ENCODE measurements at places on chromosomes 11 and 22.

DNA sequence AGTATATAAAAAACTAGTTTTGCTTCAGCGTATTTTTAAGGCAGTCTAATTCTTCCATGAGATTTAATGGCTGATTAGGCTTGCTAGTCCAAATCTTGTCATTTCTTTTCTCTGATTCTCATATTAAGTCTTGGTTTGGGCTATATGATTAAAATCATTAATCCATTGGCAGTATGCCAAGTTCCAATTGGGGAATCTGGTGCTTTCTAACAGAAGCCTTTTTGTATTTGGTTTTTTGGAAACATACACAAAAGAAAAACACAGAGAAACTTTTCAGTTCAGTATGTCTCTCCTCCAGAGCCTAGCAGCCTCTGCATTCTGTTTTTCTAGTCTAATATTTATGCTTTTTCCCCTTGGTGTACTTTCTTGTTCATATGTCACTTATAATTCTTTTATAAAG is 37.9 kb downstream of the SWAP70 start:
- DNase-seq = peak; percentile 25

DNA sequence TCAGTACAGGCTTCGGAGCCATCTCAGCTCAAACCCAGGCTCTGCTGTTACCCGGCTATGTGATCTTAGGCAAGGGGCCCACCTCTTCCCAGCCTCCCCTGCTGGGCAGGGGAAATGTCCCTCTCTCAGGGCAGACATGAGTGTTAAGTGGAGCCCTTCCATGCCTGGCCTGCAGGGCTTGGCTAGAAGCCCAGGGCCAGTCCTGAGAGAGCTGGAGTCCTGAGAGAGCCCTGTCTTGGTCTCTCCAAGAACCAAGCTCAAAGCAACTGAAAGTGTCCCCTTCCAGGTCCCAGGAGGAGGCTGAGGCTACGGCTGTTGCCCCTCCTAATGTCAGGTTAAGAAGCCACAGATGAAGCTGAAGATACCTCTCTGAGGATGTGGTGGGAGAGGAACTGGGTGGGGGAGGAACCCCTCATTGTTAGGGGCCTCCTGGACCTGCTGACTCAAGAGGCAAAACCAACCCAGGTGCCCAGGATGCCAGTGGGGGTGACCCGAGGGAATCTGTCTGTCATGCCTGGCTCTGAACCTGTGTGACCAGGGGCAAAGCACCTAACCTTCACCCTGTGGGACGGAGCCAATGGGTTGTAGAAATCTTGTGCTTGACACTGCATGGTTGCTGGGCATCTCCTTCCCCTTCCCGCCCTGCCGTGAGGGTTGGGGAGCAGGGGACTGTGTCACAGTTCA is 4.2 kb downstream of the ZP1 start:
- DNase-seq = no peak

DNA sequence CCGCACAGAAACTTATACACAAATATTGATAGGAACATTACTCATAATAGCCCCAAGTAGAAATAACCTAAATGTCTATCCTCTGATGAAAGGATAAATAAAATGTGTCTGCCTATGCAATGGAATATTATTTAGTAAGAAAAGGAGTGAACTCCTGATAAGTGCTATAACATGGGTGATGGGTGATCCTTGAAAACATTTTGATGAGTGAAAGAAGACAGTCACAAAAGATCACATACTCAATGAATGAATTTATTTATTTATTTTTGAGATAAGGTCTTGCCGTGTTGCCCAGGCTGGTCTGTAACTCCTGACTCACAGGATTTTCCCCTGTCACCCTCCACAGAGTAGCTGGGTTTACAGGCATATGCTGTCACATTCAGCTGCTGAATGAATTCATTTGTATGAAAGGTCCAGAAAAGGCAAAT is 17.3 kb downstream of the RNF121 start:
- no peak for DNase-seq

- peak; percentile 77 for DNase-seq
Measured at GRCh38 chr11:79440571-79441460, at the start of gene TENM4. TENM4 (minus strand) TSS chr11:79441030; CDS start chr11:79069944, 371,086 bp downstream.

GRCh38 chr11:94325681-94326080 is 21.3 kb downstream of the IZUMO1R start:
- no peak for DNase-seq

- DNase-seq = no peak
Measured at GRCh38 chr11:64755681-64756361, 4.0 kb downstream of the PYGM start.

DNA sequence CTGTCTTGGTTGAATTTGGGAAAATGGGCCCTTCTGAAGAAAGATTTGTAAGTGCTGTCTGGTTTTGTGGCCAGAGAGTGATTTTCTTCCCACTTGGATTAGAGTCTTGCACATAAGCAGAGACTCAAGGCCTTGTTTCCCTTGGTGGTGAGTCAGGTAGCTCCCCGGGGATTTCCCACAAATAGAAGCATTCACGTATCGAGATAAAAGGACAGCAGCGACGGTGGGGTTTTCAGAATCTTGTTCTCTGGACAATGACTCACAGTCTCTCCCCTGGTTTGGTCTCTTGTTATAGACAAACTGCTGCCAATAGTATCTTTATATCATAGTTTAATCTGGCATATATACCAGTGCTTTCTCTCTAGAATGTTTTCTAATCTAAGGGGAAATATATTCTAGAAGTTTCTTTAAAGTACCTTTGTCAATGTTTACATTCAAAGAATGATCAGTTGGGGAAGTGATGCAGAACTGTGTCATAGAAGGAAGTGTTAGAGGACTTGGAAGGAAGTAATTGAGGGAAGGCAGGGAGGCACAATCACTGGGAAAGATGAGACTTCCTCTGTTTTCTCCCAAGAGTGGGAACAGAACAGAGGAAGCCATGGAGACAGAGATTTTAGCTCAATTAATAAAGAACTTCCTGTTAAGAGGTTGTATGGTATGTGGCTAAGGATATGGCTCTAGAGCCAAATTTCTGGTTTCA is 18.1 kb downstream of the POLA2 start:
- no peak for DNase-seq

- DNase-seq = peak; percentile 10
Measured at GRCh38 chr11:2444821-2445745, at the start of gene KCNQ1. KCNQ1 (plus strand) TSS chr11:2445008; CDS start chr11:2445099, 91 bp downstream.
